ENCODE measurements at places on chromosomes 5 and 9.

GRCh38 chr9:27747450-27747849 lies 174.2 kb upstream of the C9orf72 start:
- no peak for DNase-seq

GRCh38 chr5:175467983-175468690 lies 10.2 kb upstream of the SFXN1 start:
- no peak for DNase-seq

- DNase-seq, result no peak
Observed at GRCh38 chr5:172178991-172179989, 8.7 kb downstream of the STK10 start.

DNA sequence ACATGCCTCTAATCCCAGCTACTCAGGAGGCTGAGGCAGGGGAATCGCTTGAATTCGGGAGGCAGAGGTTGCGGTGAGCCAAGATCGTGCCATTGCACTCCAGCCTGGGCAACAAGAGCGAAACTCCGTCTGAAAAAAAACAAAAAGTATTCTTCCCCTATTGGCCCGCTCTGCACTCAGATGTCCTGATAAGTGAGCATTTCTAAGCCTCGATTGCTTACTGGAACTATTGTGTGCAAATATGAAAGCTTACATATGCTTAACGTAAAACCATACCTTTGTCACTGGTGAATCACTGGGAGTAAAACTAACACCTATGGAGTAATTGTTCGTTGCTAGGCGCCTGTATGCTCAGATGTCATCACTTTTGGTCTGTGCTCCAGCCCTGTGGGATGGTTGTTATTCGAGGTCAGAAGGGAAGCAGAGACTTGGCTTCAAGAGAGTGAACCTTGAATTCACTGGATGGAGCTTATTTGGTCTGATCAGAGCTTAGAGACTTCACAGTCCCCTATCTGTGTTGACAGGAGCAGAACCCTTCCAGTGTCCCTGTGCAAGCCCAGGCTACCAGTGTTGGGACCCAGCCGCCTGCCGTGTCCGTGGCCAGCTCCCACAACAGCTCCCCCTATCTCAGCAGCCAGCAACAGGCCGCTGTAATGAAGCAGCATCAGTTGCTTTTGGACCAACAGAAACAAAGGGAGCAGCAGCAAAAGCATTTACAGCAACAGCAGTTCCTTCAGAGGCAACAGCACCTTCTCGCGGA lies 25.3 kb upstream of the LTC4S start:
- no peak for DNase-seq

DNA sequence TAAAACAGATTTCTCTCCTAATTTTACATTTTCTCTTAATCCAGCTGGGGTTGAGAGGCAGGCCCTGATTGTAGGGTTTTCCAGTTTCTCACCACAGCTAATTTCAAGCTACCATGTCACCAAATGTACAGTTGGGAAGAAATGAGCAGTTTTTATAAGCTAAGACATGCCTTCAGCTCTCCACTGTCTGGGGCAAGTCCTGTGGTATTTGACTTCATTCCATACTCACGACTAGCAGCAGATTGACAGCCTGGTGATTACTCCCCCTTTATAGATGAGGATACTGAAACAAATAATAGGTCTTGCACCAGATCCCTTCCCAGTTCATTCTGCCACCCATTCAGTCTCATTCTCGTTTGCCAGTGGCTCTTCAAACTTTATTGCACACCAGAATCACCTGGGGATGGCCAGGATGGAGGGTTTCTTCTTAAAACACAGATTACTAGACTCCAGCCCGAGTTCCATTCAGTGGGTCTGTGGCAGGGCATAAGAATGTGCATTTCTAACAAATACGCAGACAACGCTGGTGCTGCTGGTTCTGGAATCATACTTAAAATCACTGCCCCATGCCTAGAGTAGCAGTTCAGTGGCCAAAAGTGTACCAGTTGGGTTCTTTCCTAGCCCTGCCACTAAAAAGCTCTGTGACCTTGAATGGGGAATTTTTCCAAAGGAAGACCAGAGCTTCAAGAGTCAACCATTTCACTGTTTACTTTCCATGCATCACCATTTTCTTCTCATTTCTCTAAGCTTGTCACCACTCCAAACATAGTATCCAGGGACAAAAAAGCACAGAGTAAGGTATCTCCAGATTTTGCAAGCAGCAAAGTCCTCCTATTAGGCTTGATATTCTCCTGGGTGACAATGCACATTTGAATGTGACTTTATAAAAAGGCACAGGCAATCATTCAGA lies 64.3 kb downstream of the CSNK1A1 start:
- DNase-seq, result no peak

DNA sequence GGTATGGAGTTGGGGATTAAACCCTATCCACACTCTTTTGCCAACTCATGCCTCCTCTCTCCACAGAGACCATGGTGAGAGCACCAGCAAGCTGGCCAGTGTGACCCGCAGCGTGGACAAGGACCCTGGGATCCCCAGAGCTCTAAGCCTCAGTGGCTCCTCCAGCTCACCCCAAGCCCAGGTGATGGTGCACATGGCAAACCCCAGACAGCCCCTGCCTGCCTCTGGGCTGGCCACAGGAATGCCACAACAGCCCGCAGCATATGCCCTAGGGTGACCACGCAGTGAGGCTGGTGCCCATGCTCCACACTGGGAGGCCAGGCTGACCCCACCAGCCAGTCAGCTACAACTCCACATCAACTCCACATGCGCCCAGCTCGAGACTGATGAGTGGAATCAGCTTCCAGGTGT lies 11.5 kb upstream of the CARD19 start:
- no peak for DNase-seq

DNA sequence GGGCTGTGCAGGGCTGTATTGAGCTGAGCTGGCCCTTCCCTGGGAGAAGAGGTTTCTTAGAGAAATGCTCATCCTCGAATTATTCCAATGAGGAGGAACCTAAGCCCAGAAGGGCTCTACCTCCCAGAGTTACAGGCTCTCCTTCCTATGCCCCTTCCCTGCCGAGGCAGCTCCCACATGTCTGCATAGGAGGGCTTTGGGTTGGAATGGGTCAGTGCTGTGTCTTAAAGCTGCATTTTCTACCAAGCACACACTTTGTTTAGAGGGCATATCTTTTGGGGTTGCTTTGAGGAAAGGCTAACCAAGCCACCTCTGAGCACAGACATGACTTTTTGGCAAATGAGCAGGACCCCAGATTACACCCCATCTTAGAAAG lies 9.1 kb downstream of the NEK6 start:
- DNase-seq, result no peak

All from retina (tissue), 1 donor.